ENCODE measurements at places on chromosomes 2 and 18. TPM values are rescaled to one million over a fixed set of nuclear protein-coding genes. Genes with fewer than 3 reads are reported as not detected.

Gene LRRTM4
- 2.1 TPM for total RNA-seq

Gene DLX2
- total RNA-seq, result not detected

Gene PROM2
- total RNA-seq, result 1.5 TPM

DNA sequence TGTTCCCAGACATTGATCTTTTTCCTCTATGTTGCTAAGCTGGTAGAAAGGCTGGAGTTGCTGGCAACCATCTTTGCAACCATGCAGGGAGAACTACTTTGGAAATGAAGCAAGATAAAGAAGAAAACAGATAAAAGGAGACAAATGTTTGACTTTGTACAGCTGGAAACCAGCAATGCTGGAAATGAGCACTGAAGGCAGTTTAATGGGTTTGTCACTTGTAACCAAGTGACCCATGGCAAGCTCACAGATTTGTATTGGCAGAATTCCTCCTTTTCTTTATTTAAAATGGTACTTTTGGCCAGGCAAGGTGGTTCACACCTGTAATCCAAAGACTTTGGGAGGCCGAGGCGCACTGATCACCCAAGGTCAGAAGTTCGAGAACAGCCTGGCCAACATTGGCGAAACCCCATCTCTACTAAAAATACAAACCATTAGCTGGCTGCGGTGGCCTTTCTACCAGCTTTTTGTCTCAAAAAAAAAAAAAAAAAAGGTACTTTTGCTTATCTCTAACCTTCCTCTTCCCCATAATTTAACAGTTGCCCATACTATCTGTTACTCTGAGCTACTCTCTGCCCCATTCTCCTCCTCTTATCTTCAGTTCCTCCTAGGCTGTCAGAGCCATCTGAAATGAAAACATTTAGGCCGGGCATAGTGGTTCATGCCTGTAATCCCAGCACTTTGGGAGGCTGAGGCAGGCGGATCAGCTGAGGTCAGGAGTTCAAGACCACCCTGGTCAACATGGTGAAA, 2.0 kb upstream of the BOLA3 start:
- H3K27me3 ChIP-seq, result no peaks in the 10 kb centered on the region
- H3K4me1 ChIP-seq, result peaks cover 24% of the 10 kb centered on the region
- H3K4me3 ChIP-seq, result no peak overlapping the region

- H3K27me3 ChIP-seq, result no peaks in the 10 kb centered on the region
- no peak for DNase-seq
- no peaks in the 10 kb centered on the region for H3K4me1 ChIP-seq
- H3K27ac ChIP-seq, result no peak overlapping the region
- no peaks in the 10 kb centered on the region for H3K36me3 ChIP-seq
- no peak overlapping the region for H3K4me3 ChIP-seq
Measured at GRCh38 chr18:63683890-63684289, 18.9 kb upstream of the SERPINB11 start.

DNA sequence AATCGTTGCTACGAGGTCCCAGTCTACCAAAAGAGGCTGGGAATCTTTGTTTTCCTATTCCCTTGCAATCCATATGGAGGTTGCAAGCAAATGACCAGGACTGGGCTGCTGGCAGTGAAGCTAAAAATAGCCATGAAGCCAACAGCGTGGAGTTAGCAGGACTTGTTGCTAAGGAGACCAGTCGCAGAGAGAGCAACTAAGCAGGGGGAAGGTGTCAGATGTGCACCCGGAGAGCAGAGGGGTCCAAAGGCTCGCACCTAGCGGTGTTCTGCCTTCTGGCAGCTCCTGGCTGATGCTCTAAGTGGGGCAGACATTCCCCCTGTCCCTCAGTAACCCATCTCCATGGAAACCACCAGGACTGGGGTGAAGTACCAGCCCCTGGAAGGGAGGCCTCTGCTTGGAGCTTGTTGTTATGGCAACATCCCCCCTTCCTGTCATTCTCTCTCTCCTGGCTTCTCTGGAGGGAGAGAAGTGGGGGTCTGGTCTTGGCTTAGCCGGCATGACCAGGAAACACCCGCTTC, 84.6 kb downstream of the DNMT3A start:
- H3K36me3 ChIP-seq, result peaks cover 18% of the 10 kb centered on the region
- no peaks in the 10 kb centered on the region for H3K27me3 ChIP-seq
- no peak overlapping the region for H3K27ac ChIP-seq

GRCh38 chr18:13262839-13263691, 44.5 kb downstream of the LDLRAD4 start:
- no peaks in the 10 kb centered on the region for H3K36me3 ChIP-seq
- H3K27me3 ChIP-seq, result no peaks in the 10 kb centered on the region
- H3K4me1 ChIP-seq, result peaks cover 36% of the 10 kb centered on the region
- no peak for DNase-seq

GRCh38 chr2:112433932-112434730, 686 bp upstream of the RGPD8 start:
- DNase-seq, result no peak
- no peak overlapping the region for H3K27ac ChIP-seq
- H3K27me3 ChIP-seq, result no peaks in the 10 kb centered on the region
- H3K36me3 ChIP-seq, result no peaks in the 10 kb centered on the region
- no peak overlapping the region for H3K4me3 ChIP-seq
- peaks cover 8% of the 10 kb centered on the region for H3K4me1 ChIP-seq

- H3K4me1 ChIP-seq, result peaks cover 32% of the 10 kb centered on the region
- DNase-seq, result peak; percentile 25
- peak overlapping the region; percentile 50 for H3K4me3 ChIP-seq
- no peaks in the 10 kb centered on the region for H3K36me3 ChIP-seq
- peak overlapping the region; percentile 70 for H3K27ac ChIP-seq
Measured at GRCh38 chr2:197675711-197676188, 363 bp upstream of the RFTN2 start.

DNA sequence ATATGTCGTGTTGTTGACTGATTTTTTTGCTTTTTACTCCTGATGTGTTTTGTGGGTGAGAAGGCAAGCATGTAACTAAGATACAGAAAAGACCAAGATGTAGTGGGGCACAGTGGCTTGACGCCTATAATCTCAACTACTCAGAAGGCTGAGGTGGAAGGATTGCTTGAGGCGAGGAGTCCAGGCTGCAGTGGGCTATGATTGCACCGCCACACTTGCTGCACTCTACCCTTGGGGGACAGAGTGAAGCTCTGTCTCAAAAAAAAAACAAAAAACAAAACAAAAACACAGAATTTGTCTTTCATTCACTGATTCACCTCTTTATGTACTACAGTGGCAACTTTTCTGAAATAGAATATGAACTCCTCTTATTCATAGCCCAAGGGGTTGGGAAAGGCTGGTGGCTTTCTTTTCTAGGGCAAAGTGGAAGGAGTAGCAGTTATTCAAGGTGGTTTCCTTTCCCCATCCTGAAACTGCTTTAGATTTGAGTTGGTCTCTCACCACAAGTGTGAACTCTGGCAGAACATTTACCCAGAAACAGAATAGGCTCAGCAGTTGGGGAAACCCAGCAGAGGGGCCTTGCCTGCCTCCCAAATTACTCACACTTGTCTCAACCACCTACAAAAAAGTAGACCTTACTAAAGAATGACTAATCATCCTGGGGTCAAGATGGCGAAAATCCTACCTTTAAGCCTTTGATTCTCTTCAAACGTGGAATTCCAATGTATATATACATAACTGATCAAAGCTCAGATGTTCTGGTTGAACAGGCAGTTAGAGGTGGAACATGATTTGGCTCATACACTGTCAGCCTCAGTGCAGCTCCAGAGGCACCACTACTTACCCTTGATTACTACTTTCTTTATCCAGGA, 6.5 kb downstream of the TANK start:
- peaks cover 47% of the 10 kb centered on the region for H3K4me1 ChIP-seq
- peaks cover 17% of the 10 kb centered on the region for H3K36me3 ChIP-seq
- no peak overlapping the region for H3K4me3 ChIP-seq
- no peak for DNase-seq
- no peaks in the 10 kb centered on the region for H3K27me3 ChIP-seq

DNA sequence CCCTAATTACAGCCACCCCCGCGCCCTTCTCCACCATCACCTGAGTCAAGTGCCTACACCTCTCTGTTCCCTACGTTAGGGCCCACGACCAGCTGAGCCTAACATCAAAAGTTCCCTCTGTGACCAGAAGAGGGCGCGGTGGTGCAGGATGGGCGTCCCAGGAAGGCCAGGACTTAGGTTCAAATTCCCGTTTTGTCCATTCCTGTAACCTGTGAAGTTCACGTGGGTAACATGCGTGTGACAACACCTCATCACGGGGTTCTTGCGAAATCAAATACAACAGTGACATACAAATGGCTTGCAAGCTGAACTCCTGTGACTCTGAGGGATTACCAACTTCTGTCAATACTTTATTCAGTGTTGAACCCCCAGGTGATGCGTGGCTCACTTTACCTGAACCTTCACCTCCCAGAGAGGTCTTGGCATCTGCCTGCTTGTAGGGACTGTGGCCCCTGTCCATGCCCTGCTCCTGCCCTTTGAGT, 207.9 kb downstream of the ARL4C start:
- H3K27ac ChIP-seq, result no peak overlapping the region
- no peaks in the 10 kb centered on the region for H3K36me3 ChIP-seq
- H3K4me3 ChIP-seq, result no peak overlapping the region
- DNase-seq, result peak; percentile 49

- H3K27ac ChIP-seq, result no peak overlapping the region
- H3K27me3 ChIP-seq, result no peaks in the 10 kb centered on the region
- no peaks in the 10 kb centered on the region for H3K4me1 ChIP-seq
- no peak overlapping the region for H3K4me3 ChIP-seq
- no peaks in the 10 kb centered on the region for H3K36me3 ChIP-seq
- DNase-seq, result no peak
Measured at GRCh38 chr2:96699021-96699420, 40.8 kb downstream of the LMAN2L start.
